Brain pericyte (primary cell): ENCODE measurements at places on chromosomes 7 and 10.

- DNase-seq: no peak
These were observed 217.8 kb downstream of the DNAJB6 start for GRCh38 chr7:157554393-157555238.

DNA sequence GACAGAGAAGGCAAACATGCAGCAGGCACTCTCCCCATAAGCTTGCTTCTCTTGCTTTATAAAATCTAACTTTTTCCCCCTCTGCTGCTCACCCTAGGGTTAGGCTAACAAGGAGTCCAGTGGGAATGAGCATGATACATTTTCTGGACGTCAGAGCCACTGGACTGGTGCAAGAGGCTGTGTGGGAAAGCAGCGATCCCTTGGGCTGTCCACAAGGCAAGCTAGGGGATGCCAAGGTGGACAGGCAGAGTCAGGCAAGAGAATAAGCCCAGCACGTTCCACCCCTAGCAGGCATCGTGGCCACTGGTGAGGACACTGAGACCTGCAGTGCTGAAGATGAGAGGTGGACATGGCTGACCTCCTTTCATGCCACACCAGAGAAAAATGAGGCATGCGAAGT lies 290.9 kb upstream of the ZMIZ1 start:
- no peak for DNase-seq

GRCh38 chr10:74310652-74311257 lies 159.7 kb downstream of the ADK start:
- DNase-seq: no peak

DNA sequence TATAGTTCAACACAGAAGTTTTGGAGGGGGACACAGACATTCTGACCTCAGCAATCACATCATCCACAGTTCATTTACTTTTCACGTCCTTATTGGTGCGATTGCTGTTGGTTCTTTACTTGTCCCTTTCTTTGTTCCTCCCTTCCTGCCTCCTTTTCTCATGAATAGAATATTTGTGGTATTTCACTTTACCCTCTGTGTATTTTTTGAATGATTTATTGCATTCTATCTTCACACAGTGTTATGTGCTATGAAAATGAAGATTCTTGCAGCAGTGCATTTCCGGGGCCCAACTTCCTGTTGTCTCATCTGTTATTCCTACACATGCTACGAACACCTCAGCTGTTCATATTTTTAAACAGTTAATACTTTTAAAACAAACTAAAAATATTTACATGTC lies 179.6 kb downstream of the ZMYND11 start:
- DNase-seq: no peak

DNA sequence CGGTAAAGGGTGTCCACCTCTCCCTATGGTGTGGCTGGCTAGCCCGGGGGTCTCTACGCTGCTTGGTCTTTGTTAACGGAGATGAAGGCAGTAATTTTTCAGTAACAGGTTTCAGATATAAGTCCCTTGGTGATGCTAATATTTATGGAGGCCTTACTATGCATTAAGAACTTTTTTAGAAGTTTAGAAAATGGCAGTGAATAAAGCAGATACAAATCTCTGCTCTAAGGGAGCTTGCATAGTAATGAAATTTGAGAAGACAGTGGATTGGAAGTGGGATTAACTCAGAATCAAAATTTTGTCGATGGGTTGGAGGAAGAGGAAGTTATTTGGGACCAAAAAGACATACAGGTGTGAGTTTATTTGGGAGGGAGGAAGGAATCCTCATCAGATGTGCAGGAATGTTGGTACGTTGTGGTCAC lies 445 bp downstream of the SSBP1 start:
- DNase-seq: no peak

GRCh38 chr7:88268051-88268450 lies 38.6 kb downstream of the STEAP4 start:
- DNase-seq: no peak

DNA sequence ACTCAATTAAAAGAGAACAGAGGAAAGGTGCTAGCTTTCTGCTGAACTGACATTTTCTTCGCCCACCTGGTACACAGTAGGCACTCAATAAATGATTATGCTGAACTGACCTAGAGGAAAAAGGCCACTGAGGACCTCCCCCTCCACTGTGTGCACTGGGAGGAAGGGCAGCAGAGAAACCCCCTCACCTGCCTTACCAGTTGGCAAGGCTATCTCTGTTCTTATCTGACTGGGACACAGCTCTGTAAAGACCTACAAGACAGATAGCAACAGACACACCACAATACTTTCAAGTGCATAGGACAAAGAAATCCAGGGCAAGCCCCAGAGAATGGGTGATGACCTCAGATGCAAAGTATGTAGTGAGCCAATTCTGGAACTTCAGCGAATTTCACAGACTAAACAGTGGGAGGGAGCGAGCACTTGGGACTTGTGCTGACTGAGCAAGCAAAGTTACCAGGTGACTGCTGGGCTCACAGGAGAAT lies 30.4 kb downstream of the PDLIM1 start:
- no peak for DNase-seq

GRCh38 chr7:25994433-25994994 lies 157.5 kb upstream of the NFE2L3 start:
- DNase-seq: no peak

- no peak for DNase-seq
These were observed 559.0 kb upstream of the ADARB2 start for GRCh38 chr10:2296179-2296891.

- no peak for DNase-seq
These were observed 5.6 kb downstream of the FASTK start for GRCh38 chr7:151074817-151075661.

GRCh38 chr7:132251327-132251659 lies 325.0 kb downstream of the PLXNA4 start:
- DNase-seq: no peak

DNA sequence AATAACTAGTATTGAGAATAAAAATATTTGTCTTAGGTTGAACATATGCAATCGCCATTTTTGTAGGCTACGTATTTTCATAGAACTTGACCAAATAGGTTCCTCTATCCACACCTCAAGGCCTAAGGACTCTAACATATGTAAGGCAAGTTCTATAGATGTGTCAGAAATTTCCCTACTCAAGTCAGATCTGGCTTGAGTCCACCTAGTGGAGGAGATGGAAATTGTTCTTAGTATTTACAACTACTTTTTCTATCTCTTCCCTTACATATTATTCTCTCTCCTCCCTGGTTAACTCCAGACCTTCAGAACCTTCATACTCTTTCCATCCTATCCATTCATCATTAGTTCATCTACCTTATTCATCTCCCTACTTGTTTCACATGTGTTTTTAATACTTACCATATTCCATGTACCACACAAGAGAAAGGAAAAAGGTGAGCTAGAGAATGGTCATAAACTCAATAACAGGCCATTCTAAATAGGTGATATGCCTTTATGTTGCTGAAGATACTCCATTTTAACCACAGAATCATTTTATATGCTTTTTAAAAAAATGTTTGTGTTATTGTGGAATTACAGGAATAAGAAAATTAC lies 174.5 kb upstream of the HDAC9 start:
- no peak for DNase-seq

DNA sequence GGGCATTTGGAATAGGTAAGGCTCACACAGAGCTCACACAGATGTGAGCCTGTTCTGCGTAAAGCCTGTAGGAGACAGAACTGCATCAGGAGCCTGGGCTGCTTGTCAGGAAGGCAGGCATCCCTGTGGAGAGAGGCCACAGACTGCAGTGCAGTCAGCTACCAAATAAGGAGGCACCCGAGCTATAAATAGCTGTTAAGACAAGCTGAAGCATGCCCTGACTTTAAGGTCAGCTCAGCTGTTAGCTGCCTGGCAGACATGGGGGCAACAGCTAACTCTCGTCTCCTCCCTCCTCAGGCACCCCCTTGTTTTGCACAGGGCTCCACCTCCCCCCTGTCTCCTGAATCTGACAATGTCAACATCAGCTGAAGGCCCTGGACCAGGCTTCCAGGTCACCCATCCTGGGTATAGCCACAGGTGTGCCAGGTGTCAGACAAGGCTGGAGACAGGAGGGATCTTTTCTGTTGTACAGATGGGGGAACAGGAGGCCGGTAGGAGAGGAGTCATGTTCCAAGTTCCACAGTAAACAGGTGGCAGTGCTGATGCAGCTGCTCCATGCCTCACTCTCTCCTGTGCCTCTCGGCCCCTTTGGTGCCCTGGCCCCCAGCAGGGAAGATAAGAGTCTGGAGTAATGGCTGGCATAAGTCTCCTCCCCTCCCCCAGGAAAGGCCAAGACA lies 27.6 kb upstream of the MKRN1 start:
- peak; percentile 71 for DNase-seq

DNA sequence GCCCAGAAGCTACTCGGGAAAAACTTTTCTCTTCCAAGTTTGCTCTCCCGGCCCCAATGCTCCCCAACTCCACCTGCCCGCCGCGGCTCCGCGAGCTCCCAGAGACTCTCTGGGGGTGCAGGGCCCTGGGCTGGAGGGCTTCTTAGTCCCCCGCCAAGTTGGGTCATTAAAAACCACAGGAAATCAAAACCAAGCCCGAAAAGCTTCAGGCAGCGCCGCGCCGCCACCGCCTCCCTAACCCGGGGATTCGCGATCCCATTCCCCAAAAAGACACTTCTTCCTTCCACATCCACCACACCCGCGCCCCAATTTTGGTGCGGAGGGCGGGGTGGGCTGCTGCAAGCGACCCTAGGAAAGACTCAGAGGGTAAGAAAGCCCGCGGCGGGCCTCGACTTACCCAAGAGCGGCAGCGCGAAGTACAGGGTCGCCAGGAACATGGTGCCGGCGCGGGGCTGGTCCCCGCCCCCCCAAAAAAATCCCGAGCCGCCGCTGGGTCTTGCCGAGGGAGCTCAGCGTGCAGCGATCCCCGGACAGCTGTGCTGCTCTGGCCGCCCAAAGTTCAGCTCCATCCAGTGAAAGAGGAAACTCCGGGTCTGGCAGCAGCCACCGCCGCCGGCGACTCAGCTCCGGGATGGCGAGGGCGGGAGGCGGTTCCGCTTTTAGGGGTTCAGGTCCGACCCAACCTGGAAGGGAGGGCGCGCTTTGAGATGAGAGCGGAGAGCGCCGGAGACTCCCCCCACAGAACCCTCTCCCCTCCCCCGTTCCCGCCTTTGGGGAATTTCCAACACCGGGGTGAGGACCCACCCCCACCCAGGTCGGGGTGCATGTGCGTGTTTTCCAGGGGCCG lies 1.2 kb downstream of the GFRA1 start:
- DNase-seq: no peak

DNA sequence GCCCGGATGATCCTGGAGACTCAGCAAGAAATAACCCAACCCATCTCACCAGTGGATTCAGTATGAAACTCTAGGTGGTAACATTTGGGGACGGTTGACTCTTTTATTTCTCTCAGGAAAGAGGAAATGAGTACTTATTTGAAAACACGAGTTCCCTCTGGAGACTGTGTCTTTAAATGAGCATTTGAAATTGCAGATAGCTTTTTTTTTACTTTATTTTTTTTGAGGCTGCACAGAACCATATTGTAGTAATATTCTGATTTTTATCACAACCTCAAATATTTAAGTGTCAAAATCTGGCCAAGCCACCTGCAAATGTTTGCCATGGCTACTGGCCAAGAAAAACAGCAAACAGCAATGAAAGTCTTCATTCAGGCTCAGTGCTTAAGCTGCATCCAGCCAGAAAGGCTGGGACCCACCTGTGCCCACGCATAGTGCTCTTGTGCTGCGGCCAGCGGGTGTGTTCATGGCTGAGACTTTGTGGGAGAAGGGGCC lies 160.8 kb downstream of the CREB5 start:
- peak; percentile 6 for DNase-seq

GRCh38 chr10:483261-483660 lies 206.2 kb downstream of the DIP2C start:
- DNase-seq: no peak

GRCh38 chr7:158261362-158262235 lies 326.0 kb downstream of the PTPRN2 start:
- no peak for DNase-seq

- DNase-seq: no peak
These were observed 72.3 kb downstream of the AMZ1 start for GRCh38 chr7:2760098-2760889.

- no peak for DNase-seq
These were observed 14.1 kb downstream of the NFE2L3 start for GRCh38 chr7:26165950-26166683.

GRCh38 chr7:44281811-44282600 lies 43.4 kb downstream of the CAMK2B start:
- DNase-seq: no peak

DNA sequence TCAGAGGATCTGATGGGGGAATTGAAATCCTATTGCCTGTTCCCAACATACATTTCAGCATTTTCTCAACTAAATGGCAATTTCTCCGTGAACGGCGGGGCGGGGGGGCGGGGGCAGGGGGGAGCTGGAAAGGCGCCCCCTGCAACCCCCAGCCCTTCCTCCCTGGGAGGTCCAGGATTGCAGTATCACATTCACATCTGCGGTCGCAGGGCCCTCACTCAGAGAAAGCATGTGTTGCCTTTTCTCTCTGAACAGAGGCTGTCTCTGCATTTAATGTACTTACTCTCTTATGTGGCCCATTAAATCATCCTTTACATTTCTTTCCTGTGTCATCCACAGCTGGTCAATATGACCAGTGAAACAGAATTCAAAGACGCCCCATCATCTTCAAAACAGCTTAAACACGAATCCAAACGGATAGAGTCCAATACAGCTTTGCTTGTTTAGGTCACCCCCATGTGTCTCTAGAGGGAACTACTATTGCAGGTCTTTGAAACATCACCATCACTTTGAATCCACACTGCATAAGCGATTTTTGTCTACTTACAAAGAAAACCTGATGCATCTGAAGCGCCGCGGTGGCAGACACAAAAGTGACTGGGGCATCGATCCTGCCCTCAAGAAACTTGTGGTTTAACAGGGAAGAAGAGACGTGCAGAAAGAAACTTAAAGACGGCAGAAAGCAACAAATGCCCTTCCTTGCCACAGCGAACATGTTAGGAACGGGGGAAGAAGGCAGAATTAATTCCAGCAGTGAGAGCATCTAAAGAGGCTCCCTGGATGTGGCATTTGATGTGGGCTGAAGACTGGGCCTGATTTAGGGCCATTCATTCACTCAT lies 17.0 kb upstream of the ECHDC3 start:
- DNase-seq: peak; percentile 16

DNA sequence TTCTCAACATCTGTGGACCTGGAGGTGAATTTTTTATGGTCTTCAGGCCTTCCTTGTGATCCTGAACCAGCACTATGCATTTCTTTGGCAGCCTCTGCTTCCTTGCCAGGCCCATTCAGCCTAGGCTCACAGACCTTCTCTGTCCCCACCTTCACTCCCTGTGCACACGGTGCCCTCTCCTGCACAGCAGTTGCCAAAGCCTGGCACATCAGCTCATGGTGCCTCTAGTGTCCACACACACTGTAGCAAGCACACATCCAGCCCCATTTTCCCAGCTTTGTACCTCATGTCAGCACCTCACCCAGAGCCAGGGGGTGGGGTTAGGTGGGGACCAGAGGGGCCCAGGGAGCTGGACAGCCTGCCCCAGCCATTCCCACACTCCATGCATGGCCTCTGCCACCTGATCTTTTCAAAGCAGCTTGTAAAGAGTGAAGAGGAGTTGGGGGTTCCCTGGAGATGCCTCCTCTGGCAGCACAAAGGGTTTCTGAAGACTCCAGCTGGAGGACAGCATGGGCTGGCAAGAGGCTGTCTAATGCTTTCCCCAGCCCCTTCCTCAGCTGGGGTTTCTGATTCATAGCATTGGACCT lies 57.9 kb upstream of the TMEM72 start:
- DNase-seq: no peak
